Stimulated activated CD4-positive, alpha-beta T cell treated with anti-CD3 and anti-CD28 coated beads, Interleukin-1b, Interleukin-23, amount 100 ng/mL, for 48 hours (primary cell): ENCODE measurements at places on chromosomes 3 and 15.

DNA sequence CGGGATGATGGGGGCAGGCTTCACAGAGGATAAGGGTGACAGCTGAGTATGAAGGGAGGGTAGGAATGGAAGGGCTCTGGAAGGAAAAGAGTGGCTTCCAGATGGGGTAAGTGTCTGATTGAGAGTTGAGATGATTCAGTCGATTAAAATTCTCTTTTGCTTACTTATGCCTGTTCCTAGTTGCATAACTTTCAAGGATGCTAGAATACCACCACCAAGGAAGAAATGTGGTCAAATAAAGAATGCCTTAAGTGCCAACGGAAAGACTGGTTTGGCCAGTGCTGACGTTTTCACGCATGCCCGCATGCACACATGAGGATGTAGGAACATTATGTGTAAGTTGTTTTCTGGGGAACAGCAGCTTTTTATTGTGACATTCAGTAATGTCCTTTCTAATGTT lies 263.4 kb upstream of the WNT5A start:
- DNase-seq = no peak

DNA sequence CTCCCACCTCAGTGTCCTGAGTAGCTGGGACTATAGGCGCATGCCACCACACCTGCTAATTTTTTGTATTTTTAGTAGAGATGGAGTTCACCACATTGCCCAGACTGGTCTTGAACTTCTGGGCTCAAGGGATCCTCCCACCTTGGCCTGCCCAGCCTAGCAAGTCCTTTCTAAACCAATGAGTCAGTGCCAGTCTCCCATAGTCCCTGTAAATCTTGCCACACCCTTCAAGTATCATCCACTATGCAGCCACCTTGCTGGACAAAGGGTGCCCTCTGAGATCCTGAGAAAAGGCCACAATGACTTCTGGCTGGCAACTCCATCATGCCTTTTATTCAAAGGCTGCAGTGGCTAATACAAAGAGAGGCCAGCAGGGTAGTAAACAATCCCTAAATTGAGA lies 184.0 kb downstream of the ABHD5 start:
- DNase-seq = no peak

DNA sequence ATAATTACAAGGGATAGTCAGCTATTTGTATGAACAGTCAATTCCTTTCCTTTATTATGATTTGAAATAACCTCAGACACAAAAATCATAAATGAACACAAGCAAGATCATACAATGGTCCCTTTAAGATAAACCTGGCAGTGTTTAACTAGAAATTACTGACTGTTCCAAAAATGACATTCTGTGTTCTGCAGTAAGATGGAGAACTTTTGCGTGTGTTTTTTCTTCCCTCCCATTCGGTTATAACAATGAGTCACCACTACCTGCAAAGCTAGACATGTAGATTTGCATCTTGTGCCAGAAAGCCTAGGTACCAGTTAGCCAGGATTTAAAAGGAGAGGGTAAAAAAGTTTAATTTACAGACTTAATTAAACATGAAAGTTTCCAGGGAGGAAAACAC lies 248.2 kb upstream of the ADAMTS9 start:
- DNase-seq = no peak

GRCh38 chr15:84103345-84103744 lies 132.2 kb upstream of the GOLGA6L4 start:
- DNase-seq = no peak

DNA sequence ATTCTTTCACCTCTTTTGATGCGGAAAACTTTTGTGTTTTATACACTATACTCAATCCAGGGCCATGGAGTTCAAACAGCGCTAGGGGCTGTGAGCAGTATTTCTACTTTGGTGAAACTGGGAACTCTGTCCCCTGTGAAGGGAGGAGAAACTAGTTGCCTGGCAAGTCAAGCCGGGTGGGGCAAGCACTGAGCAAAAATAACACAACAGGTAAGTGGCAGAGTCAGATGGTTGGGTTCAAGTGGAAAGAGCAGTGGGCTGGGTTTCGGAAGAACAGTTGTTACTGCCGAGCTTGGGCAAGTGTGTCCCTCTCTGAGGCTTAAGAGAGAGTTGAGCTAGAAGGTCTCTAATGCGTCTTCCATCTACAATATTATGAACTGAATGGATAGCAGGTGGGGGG lies 59.7 kb upstream of the ROPN1 start:
- DNase-seq = no peak

DNA sequence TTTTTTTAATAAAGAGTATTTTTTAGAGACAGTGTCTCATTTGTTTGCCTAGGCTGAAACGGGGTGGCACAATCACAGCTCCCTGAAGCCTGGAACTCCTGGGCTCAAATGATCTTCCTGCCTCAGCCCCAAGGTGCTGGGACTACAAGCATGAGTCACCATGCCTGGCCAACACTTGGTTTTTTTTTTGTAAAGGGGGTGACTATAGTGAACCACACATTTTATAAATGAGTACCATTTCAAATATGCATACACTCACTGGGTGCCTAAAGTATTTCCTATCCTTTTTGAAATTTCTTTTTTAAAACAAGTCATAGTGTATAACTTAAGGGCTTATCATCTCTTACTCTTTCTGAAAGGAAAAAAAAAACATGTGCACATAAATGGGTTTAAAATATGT lies 325.2 kb upstream of the MEIS2 start:
- DNase-seq = no peak

- no peak for DNase-seq
These were observed 268.7 kb downstream of the XXYLT1 start for GRCh38 chr3:195001961-195002861.

DNA sequence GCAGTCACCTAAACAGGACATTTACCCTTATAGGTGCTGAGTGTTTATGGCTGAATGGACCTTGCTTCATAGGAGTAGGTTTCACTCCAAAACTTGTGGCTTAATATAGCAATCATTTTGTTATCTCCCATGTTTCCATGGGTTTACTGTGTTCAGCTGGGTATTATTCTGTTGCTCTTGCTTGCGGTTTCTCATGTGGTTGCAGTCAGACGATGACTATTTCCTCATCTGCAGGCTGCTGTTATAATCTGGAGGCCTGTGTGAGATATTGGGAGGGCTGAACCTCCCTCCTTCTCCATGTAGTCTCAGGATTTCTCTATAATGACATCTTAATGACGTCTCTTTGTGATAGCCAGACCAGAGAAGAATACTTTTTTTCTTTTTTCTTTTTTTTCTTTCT lies 98.1 kb downstream of the ZPLD1 start:
- DNase-seq = no peak

GRCh38 chr15:96333131-96334016 lies 2.9 kb downstream of the NR2F2 start:
- DNase-seq = no peak

DNA sequence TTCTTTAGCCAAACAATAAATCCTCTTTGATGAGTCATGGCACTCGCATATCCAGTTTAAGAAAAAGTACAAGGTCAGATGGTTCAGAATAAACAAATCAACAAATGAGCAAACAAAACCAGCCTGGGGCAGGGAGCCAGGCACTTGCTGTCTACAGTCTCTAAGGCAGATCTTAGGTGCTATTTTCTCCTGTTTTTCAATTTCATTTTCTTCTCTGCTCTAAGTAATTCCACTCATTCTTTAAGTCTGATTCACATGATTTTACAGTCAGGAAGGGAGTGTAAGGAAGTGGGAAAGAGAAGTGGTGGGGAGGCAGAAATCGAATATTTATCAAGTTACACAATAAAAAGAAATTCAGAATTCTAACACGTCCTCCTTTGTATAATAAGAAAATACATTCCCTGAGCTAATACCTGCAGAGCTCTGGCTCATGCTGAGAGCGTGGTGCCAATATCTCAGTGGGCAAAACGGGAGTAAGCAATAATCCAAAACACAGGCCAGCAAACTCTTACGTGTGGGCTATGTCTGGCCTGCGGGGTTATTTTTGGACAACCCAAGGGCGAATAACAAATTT lies 298.6 kb downstream of the ADAMTS17 start:
- no peak for DNase-seq

DNA sequence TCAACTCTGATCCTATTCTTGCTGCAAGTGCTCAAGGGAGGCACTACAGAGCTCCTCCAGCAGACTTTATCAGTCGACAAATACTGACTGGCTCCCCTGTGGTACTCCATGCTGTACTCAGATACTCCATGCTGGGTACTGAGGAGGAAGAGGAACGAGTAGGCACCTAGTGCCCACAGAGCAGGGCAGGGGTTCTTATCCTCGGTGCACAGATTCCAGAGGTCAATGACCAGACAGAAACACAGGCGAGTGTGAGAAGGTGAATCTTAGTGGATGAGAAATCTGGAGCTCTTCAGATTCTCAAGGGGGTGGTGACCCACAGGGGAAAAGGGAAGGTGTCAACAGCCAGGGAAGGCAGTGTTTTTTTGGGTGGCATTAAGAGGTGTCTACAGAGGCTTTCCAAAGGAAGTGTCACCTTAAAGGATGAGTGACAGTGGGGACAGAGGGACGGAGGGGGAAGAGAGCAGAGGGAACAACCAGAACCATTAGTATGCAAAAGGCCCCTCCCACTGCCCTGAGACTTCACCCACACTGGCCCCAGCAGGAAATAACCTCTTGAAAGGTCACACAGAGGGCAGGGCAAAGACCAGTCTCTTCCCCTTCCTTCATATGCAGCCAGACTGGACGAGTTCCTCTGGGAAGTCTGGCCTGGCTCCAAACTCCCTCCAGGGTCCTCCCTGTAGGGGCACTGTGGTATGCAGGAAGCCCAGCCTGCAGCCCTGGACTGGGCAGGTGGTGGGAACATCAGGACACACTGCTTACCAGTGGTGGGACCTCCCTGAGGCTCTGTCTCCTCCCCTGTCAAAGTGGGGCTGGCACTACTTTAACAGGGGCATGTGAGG lies 27.5 kb downstream of the CCDC12 start:
- DNase-seq = no peak

GRCh38 chr15:66704803-66705153 lies 2.7 kb downstream of the SMAD6 start:
- DNase-seq = no peak

- DNase-seq = no peak
These were observed 82.0 kb upstream of the DAZL start for GRCh38 chr3:16687221-16687620.

DNA sequence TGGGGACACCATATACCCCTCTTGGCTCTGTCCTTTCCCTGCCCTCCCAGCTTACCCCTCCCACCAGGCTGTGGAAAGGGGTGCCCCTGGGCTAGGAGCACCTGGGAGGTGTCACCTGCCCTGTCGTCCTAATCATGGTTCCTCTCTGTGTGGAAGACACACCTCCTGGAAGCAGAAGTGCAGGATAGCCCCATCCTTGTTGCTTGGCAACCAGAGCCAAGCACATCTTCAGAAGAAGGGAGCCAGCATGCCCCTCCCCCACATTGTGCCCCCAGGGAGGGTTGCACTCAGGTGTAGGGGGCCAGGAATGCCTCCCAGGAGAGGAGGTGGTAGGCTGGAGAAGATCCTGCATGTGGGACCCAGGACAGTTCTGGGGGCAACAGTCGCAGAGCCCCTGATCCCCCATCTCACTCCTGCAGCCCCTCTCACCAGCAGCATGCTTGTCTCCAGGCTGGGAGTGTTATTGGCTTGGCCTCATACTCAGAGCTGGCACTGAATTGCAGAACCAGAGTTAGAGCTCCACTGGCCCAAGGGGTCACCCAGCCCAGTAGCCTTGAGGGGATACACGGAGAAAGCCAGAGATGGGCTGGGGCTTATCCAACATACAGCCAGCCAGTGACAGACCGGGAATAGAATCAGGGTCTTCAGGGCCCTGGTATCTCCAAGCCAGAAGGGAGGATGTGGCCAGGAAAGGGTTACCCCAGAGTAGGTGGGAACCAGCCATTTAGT lies 8.4 kb downstream of the RAB6B start:
- DNase-seq = no peak

GRCh38 chr3:48429960-48430707 lies at the start of gene PLXNB1:
Gene PLXNB1 (minus strand): TSS chr3:48430086. CDS start chr3:48424611, 5,475 bp downstream.
- DNase-seq = no peak

DNA sequence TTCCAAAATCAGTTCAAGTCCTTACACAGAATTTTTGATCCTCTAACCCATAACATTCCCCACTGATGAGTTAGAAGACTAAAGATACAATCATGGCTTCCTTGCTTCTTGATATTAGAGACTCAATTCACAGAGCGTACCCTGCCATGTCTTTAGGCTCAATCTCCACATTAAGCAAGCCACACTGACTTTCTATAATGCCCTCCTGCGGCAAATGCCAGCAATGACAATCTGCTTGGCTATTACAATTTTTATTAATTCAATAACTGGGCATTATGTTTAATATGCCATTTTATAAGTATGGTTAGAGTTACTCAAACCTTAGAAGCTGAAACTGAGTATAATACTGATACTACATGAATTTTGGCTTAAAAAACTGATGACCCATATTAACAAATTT lies 479.7 kb upstream of the NR2F2 start:
- DNase-seq = no peak

DNA sequence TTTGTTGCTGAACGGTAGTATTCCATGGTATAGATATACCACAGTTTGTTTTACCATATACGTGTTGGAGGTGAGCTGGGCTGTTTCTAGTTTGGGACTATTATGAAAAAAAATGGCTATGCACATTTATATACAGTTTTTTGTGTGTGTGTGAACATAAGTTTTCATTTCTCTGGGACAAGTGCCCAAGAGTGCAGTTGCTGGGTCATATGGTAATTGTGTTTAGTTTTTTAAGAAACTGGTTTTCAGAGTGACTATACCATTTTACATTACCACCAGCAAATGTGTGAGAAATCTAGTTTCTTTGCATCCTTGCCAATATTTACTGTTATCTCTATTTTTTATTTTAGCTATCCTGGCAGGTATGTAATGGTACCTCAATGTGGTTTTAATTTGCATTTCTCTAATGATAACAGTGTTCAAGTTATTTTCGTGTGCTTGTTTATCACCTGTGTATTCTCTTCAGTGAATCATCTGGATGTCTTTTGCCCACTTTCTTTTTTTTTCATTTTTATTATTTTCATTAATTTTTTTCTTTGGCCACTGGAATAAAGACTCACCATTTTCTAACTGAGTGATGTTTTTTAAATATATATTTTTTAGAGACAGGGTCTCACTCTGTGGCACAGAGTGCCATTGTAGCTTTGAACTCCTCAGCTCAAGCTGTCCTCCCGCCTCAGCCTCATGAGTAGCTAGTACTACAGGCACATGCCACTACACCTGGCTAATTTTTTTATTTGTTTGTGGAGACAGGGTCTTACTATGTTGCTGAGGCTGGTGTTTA lies 75.3 kb downstream of the ZNF609 start:
- no peak for DNase-seq
